Type B pancreatic cell (in vitro differentiated cells): ENCODE measurements at places on chromosomes 2 and 18.
A peak's percentile ranks its signal among the peaks of the same experiment; 100 is the strongest.

DNA sequence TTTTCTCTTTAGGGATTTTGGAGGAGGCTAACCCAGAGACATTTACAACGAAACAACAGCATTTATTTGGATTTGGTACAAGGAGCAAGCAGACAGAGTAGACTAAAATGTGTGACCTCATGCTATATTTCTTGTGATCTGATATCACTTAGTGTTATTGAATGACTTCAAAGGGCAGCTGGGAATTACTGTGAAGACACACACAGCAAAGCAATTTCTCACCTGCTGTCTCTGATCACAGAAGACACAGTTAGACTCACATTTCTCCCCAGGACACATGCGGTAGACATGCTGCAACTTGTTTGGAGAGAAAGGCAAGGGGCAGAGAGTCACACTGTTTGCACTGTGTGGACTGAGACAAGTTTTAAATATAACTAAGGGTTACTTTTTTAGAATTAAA, 67.5 kb downstream of the LTBP1 start:
- no peak for DNase-seq

DNA sequence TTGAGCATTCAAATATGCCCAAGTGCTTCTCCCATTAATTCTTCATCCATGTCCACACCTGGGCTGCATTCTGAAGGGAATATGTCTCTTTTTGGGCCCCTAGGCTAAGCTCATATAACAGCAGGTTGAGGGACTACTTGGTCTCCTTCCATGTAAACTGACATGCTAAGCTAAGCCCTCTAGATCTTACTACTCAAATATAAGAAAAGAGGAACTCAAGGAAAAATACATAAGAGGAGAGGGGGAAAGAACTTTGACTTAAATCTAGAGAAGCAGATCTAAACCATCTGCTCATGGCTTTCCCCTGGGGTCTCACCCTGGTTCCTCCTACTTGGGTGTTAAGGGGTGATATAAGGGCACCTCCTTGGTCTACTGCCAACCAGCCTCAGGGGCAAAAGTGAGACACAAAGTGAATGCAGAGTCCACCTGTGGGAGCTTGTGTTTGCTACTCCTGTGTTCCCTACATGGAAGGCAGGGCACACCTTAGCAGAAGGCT, 19.8 kb upstream of the NFU1 start:
- no peak for DNase-seq

DNA sequence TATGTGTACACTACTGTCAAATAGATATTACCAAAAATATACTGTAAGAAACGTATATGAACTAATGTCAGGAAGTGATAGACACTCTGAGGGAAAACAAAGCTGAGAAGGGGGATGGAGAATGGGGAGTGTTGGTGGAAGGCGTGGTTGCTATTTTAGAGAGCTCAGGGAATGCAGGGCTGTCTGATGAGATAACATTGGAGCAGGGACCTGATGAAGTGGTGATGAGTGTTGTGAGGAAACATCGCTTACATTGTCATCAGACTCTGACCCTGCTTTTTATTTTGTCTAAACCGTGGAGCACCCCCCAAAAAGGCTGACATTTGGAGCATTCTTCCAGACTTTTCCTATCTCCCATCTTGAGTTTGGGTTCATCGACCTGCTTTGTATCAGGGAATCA, 194.7 kb downstream of the LTBP1 start:
- DNase-seq: no peak

GRCh38 chr18:14914121-14914520, 166.1 kb downstream of the ANKRD30B start:
- DNase-seq: no peak

DNA sequence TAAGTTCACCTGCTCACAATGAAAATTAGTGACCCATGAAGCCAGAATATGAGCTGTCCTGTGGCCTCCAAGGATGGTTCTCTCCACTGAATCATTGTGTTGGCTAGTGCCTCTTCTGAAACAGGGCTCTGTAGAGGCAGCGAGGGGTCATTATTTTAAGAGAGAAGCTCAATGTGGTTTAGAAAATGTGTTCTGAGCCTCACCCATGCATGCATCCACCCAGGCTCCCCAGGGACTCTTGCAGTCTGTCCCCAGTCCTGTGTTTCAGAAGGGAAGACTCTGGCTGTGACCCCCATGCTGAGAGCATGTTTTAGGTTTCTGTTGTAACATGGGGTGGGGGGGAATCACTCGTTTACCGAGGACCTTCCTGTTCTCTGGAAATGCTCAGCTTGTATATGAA, 135.2 kb downstream of the RNF144A start:
- no peak for DNase-seq

GRCh38 chr2:9974343-9974742, 22.9 kb downstream of the GRHL1 start:
- DNase-seq: no peak

- DNase-seq: no peak
Measured at GRCh38 chr2:98607741-98608115, 584 bp downstream of the COA5 start.

DNA sequence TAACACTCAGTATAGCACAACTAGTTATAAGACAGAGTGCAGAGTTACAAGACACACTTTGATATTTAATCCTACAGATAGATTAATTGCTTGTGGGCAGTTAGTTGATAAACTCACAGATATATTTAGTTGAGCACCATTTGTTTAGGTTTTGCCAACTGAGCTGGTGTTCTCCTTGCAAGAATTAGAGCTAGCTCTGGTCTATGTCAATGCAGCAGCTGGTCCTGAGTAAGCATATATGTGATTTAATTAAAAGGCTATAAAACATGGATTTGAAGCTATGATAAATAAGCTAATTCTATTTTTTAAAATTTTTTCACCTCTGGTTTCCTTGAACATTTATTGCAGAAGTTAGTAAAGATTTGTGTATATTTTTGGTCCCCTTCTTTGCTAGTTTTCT, 35.6 kb downstream of the GPD2 start:
- DNase-seq: no peak

GRCh38 chr2:108916796-108917421, 72.1 kb downstream of the EDAR start:
- DNase-seq: peak; percentile 52

- DNase-seq: no peak
Measured at GRCh38 chr2:67561457-67561965, 164.4 kb downstream of the ETAA1 start.

DNA sequence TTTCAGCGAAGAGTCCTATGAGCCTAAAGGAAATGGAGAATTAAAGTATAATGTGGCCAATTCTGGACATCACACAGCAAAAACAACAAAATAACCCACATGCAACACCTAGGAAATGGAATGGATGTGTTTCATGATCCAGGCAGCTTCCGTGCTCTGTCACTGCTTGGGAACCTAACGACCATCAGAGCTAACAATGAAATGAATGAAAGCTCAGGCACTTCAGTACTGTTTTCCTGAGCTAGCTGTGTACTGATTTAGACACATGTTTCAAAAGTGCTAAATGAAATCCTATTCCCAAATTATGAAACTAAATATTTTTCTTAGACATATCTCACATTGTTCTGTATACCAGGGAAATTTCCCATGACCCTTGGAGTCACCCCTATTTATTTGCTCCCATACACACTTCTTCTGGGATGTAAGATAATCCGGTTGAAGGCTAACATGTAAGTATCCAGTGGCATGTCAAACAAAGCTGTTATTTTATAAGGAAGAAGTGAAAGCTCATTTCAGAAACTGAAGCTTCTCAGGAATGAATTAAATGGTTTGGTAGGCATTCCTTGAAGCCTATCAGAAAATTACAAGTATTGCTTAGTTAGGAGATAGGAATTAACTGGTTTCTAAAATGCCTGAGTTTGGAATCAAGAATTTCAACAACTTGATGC, 108.5 kb upstream of the RND3 start:
- DNase-seq: no peak

DNA sequence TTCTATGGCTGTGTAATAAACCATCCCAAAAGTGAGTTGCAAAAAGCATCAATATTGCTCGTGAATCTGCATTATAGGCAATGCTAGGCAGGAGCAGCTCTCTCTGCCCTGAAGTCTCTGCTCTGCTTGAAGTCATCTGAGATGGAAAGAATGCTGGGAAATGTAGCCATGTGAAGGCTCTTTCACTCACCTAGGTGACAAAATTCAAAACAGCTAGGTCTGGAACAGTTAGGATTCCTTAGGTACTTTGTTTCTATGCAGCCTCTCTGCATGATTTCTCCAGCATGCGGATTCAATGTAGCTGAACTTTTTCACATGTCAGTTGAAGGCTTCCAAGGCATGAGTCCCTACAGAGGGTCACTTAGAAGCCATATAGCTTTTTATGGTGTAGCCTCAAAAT, 1383.7 kb downstream of the LRP1B start:
- DNase-seq: no peak

DNA sequence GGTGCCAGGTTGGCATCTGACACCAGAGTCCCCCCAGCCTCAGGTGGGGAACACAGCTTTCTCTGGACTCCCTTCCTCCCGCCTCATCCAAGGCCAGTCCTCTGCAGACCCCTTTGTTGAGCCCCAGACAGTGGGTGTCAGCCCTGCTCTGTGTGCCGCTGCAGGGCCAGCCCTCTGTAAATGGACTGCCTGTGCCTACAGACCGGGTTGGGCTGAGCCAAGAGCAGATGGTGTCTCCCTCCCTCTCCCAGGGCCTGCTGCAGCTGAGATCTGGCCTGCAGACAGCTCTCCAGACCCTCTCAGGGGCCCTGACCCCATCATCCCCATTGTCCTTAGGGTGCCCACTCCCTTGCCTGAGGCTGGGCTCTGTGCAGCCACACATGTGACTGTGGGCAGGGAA, 160.8 kb downstream of the KLHL29 start:
- no peak for DNase-seq

GRCh38 chr2:231486851-231487596, 22.7 kb upstream of the NCL start:
- DNase-seq: no peak

DNA sequence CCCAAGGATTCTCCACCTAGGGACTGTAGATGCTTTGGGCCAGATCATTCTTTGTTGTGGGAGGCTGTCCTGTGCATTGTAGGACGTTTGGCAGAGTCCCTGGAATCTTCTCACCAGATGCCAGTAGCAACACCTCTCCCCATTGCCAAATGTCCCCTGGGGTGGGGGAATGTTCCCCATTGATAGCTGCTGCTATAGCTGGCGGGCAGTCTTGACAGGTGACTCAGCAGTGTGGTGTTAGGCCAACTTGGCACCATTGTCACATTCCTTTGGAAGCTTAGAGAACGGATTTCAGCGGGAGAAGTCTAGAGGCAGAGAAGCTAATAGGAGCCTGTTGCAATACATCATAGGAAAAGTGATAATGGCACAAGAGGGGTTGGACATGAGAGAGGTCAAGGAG, 495.7 kb upstream of the SMIM21 start:
- no peak for DNase-seq

GRCh38 chr2:96265349-96265839, 403 bp downstream of the TMEM127 start:
- DNase-seq: peak; percentile 76

- no peak for DNase-seq
Measured at GRCh38 chr2:152067823-152068222, 31.0 kb downstream of the CACNB4 start.

DNA sequence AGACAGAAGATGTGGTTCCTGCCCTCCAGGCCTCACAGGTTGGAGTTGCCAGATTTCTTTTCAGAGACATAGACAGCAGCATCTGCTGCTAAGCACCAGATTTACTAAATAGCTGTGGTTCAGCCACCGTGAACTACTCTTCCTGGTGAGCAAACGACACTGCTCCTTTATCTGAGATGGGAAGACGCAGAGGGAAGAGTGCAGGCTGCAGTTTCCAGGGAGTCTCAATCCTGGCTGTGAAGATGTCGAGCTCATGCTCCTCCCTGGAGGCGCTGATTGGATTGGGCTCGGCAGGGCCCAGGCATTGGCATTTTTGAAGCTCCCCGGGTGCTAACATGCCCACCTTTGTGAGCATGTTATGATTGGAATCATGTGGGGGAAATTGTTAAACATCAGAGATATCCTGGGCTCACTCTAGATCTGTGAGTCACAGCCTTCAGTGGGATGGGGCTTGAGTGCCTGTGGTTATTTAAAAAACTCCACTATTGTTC, 314.8 kb downstream of the TSN start:
- DNase-seq: no peak

GRCh38 chr18:1751249-1751648, 820.1 kb downstream of the METTL4 start:
- no peak for DNase-seq

GRCh38 chr2:140338795-140339194, 1558.6 kb upstream of the NXPH2 start:
- no peak for DNase-seq

- DNase-seq: no peak
Measured at GRCh38 chr2:62149708-62150107, 46.2 kb upstream of the B3GNT2 start.

DNA sequence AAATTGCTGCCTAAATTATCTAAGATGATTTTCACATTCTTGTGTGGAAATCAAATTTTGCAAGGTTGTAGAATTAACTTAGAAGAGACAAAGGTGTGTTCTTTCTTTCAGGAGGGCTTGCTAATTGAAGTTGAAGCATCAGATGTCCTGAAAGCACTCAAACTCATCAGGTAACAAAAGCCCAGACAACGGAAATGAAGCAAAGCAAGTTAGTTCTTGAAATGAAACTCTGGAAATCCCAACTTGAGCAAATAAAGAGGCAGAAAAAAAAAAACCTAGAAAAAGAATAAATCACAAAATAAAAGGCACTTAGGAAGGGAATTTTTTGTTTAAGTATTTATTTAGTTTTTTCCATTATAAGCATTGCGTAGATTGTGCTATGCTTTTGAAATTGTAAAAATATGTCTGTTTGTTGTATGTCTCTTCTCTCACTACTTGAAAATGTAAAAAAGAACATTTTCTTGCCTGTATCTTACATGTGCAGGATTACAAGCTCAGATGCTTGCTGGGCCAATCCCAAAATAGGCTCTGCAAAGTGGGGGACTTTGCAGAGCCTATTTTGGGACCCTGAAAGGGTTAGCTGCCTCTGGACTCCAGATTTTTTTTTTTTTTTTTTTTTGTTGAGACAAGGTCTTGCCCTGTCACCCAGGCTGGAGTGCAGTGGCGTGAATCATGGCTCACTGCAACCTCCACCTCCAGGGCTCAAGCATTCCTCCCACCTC, 46.7 kb downstream of the FAM161A start:
- DNase-seq: no peak

DNA sequence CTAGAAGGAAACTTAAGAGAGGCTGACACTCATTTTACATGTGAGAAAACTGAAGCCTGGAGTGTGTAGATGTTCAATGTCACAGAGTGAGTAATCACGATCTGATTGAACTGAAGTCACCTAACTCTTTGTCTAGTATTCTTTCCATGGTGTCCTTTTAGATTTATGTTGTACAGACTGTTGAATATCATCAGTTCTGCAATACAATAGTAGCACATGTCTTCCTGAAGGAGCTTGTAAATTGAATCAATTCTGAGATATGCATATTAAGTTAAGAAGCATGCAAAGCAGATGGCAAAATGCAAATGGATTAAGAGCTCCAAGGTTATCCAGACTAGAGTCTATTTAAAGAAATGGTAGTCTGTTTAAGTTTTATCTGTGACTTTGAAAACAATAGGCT, 484.9 kb upstream of the CRIM1 start:
- no peak for DNase-seq

DNA sequence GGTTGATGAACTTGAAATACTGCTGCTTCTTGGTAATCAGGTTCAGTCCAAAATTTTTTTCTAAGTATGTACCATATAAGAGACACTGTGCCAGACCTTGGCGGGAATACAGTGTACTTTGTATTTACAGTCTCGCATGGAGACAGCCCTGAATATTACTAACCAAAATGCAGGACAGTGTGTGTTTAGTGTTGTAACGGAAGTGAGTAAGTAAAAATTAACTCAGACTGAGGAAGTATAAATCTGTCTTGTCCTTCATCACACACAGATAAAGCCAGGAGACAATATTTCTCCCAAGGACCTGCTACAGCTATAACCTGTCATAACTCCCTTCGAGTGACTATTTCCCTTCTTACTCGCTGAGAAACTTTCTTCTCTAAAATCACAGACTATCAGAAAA, 76.9 kb downstream of the ACTR3 start:
- DNase-seq: no peak
